Endothelial cell of umbilical vein (primary cell): ENCODE measurements at places on chromosomes 16 and 17.
A peak's percentile ranks its signal among the peaks of the same experiment; 100 is the strongest.

DNA sequence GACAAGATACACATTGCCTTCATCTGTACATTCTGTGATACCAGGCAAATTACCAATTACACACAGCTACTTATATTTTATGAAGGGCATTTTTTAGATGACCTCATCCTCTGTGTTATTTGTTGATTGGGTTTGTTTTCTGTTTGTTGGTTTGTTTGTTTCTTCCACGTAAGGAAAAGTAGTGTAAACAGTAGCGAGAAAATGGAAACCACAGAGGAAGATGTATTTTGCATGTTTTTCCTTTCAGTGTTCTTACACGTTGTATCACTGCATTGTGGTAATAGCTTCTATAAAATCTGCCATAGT, 12.9 kb downstream of the C17orf58 start:
- DNase-seq = no peak

DNA sequence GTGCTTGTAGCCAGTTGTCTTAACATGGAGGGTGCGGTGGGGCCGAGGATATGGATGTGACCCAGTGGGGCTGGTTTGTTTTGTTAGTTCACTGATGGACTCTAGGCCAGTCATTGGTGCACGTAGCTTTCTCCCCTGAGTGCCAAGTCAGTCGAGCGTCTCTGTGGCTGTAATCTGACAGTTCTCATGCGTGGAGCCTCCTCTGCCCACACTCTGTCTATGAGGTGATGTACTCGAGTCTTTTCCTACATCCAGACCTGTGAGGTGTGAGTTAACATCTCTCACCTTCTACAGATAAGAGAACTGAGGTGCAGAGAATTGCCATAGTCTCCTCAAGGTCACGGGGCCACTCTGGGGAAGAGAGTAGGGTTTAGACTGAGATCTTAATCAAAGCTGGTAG, 90.2 kb downstream of the MARCHF10 start:
- DNase-seq = no peak

GRCh38 chr17:50039058-50039457, 16.9 kb upstream of the ITGA3 start:
- DNase-seq = no peak

- DNase-seq = peak; percentile 93
Observed at GRCh38 chr16:90022209-90023077, 3.2 kb upstream of the DBNDD1 start.

GRCh38 chr17:33121272-33121671, 129.6 kb downstream of the SPACA3 start:
- DNase-seq = no peak

- DNase-seq = no peak
Observed at GRCh38 chr16:12614662-12615278, 188.9 kb downstream of the CPPED1 start.

GRCh38 chr17:76530095-76530723, 7.3 kb downstream of the CYGB start:
- peak; percentile 30 for DNase-seq

GRCh38 chr17:31738067-31738466, 121.0 kb downstream of the COPRS start:
- no peak for DNase-seq

GRCh38 chr17:42055027-42055426, 4.6 kb upstream of the C17orf113 start:
- no peak for DNase-seq

DNA sequence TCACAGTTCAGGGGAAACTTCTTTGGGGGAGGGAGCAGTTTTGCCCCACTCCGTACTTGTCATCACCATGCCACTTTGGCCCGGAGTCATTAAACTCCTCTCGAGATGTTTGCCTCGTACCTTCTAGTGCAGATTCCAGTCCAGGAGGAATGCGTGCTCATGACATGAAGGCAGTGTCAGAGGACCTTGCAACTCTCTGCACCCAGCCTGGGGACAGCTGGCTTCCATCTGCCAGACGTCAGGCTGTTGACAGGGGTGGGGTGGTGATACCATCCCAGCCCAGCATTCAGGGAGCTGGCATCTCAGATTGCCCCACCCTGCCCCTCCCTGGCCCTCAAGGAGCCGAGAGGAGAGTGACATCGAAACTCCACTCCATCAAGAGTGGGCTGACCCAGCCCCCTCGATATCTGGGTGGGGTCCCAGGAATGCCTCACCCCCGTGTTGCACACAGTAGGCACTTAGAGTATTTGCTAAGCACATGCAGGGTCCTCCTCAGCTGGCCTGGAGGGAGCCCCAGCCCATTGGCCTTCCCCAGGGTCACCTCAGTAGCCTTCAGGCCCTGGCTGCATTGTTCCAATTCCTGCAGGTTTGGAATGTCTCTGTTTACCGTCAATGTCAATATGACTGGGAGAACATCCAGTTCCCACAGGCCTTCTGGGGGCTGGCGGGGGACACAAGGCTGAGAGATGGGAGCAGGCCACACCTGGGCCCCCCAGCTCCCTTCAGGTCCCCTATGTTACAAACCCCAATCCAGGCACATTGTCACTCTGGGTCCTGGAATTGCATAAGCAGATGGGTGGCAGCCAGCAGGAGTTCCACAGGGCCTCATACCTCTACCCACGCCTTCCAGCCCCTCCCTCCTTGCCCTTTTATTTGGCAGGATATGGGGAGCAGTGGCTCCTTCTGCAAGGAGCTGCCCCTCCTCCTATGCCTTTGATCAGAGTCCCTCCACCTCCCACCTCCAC, 21.3 kb upstream of the EMP2 start:
- DNase-seq = no peak

GRCh38 chr16:49542391-49542891, 168.8 kb downstream of the C16orf78 start:
- no peak for DNase-seq

- DNase-seq = no peak
Observed at GRCh38 chr17:55067697-55068439, 99.3 kb downstream of the STXBP4 start.

GRCh38 chr16:8512941-8513624, 77.2 kb downstream of the TMEM114 start:
- DNase-seq = no peak

DNA sequence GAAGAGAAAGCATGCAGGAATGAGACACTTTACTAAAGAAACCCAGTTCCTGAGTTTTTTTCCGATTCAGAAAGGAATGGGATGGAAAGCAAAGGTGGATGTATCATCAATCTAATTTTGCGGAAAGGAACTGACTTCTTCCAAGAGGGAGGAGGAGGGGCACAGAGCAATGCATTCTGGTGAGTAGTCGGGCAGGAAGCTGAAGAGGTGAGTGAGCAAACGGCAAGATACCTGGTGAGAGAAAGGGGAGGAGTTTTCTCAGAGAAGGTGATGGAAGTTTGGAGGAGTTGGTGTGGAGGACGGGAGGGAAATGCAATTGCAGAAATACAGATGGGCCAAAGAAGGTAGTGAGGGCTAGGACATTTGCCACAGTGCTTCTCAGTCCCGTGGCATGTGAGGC, 713.2 kb downstream of the KCNJ2 start:
- DNase-seq = no peak

- no peak for DNase-seq
Observed at GRCh38 chr17:83171661-83172060, 92.3 kb downstream of the METRNL start.

- DNase-seq = no peak
Observed at GRCh38 chr16:67278773-67279295, 498 bp upstream of the PLEKHG4 start.

- peak; percentile 93 for DNase-seq
Observed at GRCh38 chr16:15502041-15502725, 67.8 kb downstream of the BMERB1 start.

DNA sequence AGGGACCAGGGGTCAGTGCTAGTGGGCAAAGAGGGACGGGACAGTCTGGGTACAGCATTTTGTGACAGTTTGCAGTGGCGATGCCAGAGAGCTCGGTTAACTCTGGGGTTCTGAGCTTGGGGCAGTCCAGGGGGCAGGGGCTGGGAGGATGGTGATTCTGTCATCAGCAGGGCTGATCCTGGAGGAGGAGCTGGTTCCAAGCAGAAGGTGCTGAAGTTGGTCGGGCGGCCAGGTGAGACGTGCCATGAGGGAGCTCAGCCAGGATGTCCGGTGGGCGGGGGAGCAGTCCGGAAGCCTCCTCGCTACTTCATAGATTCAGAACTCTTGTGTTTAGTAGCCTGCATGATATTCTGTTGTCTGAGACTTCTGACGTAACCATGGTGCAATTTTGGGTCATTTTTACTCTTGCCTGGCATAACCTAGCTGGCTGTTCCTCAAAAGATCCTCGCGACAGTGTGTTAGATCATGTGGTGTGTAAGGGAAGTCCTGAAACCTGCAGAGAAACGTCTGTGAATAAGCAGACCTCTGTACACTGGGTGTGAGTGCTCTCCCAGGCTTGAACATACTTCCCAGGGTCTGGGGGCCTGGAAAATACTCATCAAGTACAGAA, 122.0 kb downstream of the CLEC16A start:
- no peak for DNase-seq

DNA sequence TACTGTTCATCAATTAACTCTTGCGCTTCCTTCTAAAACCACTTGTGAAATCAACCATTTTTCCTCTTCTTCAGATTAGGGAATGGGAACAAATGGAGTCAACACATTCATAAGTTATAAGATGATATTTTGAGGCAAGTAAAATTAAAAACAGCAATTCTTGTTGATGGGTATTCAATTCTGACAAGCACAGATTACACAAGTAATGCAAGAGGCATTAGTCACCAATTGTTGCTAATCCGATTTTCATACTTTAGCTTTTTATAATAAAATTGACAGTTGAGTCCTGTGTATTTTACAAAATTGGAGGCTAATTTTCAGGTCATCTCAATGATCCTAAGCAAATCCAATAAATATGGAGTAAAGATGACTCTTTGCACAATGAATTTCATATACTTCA, 918.4 kb upstream of the SOX9 start:
- no peak for DNase-seq

GRCh38 chr16:23147666-23148065, 1.6 kb downstream of the USP31 start:
- DNase-seq = no peak

DNA sequence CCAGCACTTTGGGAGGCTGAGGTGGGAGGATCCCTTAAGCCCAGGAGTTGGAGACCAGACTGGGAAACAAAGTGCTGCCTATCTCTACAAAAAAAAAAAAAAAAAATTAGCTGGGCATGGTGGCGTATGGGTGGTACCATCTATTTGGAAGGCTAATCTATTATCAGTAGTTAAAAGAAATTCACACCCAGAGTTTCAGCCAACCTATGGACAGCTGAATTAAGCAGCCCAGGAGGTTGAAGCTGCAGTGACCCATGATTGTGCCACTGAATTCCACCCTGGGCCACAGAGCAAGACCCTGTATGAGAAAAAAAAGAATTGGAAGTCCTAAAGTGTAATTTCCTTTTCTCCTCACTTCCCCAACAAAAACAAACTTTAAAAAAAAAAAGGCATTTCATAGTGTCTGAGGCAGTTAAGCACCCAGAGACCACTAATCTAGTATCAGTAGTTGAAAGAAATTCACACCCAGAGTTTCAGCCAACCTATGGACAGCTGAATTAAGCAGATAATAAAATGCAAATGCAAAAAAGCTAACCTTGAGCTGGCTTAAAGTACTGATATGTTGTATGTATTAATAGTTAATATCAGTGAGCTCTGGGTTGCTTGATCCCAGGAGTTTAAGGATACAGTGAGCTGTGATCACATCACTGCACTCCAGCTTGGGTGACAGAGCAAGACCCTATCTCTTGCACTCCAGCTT, 18.1 kb downstream of the CLTC start:
- no peak for DNase-seq

GRCh38 chr17:39709998-39710964, 10.4 kb downstream of the ERBB2 start:
- DNase-seq = no peak

DNA sequence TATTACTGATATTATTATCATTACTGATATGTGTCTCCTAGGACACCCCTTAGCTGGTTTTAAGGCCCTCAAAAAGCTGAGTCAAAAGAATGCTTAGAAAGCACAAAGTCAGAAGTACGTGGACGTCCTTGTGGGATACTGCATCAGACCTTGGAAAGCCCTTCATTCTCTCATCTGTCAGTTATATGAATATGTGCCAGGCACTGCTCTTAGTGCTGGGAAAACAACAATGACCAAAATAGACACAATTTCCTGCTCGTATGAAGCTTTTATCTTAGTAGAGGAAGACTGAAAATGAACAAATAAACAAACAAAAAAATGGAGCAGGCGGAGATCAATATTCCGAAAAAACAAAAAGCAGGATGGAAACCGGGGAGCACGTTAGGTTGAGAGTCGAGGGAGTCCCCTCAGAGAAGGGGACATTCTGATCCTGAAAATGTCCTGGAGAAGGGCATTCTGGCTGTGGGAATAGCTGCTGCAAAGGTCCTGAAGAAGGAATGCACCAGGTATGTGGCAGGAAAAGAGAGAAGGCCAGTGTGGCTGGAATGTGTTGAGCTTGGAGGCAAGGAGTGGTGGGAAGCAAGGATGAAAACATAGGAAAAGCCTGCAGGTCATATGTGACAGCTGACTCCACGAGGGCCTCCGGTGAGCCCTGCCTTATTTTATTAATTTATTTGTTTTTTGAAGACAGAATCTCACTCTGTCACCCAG, 15.5 kb upstream of the TMEM94 start:
- peak; percentile 37 for DNase-seq

DNA sequence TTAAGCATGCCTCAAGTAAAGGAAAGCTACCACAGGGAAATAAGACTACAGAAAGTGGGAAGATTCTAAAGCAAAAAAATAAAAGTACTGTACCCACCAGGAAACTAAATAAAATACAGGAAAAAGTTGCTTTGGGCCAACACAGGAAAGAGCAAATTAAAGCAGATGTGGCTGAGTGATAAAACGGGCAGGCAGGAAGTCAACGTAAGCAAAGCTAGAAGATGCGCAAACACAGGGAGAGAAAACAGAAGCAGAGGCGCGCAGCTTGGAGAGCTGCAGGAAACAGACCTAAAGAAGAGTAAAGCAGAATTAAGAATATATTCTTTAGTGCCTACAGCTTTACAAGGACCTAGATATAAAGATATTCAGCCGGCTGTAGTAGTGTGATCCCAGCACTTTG, 21.7 kb downstream of the USP36 start:
- peak; percentile 92 for DNase-seq

- DNase-seq = peak; percentile 17
Observed at GRCh38 chr17:16915752-16916556, 56.0 kb downstream of the TNFRSF13B start.

- DNase-seq = no peak
Observed at GRCh38 chr17:77446940-77447634, 306.3 kb downstream of the SEC14L1 start.

DNA sequence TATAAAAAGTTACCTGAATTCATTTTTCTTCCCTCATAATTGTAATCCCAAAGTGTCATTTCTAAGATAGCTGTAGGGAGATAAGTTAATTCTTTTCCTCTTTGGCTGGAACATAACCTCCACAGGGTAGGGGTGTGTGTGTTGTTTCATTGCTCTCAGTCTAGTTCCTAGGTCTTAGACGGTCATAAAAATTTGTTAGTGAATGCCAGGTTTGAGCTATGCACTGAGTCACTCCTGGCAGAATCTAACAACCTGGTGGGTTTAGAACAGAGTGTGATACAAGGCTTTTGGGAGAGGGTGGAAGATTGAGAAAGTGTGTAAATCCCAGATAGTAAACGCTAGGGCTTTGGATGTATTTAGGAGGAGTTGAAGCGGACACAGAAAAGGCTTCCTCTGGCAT, 894 bp upstream of the PHKG2 start:
- DNase-seq = no peak
